ENCODE measurements at places on chromosomes 1 and 21.

- no peak for DNase-seq
Measured at GRCh38 chr1:30629501-30629900, 93.9 kb downstream of the MATN1 start.

- DNase-seq: no peak
Measured at GRCh38 chr21:30227633-30228404, 11.9 kb upstream of the CLDN8 start.

GRCh38 chr1:33429856-33430691 lies 821 bp downstream of the PHC2 start:
- peak; percentile 22 for DNase-seq

DNA sequence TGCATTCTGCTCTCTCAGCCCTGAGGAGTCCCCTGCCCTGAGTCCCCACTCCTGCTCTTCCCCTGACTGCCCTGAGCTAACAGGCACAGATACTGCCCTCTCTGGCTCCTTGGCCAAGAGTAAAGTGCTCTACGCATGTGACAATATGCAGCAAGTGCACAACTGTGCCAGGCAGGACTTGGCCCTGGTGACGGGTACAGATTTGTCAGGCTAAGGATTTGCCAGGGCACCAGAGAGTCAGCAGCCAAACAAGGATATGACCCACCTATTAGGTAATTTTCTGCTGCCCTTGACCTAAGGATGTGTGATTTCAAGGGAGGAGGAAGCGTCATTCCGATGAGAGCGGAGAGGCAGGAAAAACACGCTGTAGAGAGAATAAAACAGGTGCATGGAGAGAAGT lies 339.0 kb downstream of the PTPRU start:
- DNase-seq: no peak

DNA sequence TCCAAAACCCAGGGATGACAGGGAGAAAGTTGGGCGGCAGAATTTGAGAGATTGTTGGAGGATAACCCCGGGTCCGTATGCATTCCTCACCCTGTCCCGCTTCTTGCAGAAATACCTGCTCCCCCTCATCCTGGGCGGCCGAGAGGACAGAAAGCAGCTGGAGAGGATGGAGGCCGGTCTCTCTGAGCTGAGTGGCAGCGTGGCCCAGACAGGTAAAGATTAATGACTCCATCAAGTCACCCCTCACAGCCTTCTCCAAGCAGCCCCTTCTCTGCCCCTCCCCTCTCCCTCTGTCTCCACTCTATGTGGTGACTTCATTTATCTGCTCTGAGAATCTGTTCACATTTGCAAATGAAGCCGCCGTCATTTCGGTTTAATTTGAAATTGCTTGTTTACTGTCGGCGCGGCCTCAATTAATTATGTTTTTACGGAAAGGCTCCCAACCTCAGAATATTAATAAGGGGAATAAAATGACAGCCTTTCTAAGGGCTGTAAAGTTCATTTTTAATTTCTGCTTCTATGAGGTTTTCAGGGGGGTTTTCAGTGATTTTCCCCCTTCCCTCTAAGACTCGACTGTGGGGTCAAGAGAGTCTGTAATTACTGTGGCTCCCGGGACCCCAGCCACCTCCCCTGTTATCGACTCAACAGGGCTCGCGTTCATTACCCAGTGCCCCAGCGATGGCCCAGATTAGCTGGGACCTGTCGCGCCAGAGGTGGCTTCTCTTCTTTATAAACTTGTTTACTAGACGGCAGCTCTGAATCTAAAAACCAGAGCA lies 148.3 kb downstream of the PEX14 start:
- no peak for DNase-seq

DNA sequence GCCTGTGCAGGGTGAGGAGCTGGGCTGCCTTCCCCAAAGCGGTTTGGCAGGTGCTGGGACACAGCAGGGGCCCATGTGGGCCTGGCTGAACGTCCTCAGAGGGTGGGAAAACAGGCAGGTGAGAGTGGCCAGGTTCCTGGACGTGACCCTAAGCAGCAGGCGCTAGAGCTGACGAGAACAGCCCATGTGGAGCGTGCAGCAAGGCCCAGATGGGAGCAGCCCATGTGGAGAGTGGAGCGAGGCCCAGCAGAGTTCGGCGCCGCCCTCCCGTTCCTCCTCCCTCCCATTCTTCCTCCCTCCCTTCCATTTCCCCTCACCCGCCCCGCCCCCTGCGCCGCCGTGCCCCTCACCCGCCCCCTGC lies 314.4 kb upstream of the VAMP3 start:
- peak; percentile 72 for DNase-seq

GRCh38 chr1:46444466-46444865 lies 45.2 kb upstream of the DMBX1 start:
- no peak for DNase-seq

GRCh38 chr21:41746744-41747006 lies 20.2 kb downstream of the RIPK4 start:
- DNase-seq: no peak

GRCh38 chr1:230215529-230215928 lies 148.5 kb downstream of the GALNT2 start:
- no peak for DNase-seq

DNA sequence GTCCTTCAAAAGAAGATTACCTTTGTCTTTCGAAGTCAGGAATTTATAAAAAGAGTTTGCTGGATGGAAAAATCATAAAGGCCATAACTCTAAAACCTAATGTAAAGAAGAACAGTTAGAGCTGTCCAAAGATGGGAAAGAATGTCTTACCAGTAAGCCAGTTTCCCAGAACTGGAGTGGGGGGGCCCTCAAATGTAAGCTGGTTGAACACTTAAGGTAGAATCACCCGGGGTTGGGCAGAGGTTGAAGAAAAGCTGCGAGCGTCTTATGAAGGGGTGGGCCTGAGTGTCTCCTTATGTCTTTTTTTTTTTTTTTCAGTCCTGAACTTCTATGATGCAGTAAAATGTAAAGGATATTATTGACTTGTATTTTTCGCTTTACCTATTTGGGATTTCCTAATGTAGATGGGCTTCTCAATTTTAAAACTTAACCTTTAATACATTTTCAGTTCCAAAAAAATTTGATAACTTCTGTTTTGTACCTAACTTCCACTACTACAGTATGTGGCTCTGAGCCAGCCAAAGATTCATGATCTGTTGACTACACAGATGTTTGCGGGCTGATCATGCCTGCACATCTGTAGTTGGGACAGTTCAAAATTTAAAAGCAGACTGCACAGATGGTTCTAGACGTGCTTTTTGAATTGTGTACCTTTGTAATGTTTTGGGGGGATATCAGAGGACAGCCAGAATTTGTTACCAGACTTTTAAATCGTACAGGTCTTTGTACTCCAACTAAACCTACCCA lies 43.6 kb downstream of the NFYC start:
- DNase-seq: no peak

All from NCI-H146 (cell line).